NCI-H1930 (cell line): ENCODE measurements at places on chromosomes 16 and 17.

DNA sequence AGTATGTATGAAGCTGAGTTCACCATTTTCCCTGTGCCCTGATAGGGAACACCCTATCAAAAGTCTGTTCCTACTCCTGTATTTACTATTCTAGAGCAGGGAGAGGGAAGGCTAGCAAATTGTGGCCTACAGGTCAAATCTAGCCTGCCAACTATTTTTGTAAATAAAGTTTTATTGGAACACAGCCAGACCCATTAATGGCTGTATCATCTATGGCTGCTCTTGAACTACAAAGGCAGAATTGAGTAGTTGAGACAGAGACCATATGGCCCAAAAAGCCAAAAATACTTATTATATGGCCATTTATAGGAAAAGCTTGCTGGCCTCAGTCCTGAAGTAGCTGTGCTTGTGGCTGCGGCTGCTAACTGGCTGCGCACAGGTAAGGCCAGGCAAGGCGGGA, 4.3 kb upstream of the ALDOC start:
- no peak for DNase-seq

GRCh38 chr16:66856801-66857200, 12.6 kb downstream of the CA7 start:
- no peak for DNase-seq

DNA sequence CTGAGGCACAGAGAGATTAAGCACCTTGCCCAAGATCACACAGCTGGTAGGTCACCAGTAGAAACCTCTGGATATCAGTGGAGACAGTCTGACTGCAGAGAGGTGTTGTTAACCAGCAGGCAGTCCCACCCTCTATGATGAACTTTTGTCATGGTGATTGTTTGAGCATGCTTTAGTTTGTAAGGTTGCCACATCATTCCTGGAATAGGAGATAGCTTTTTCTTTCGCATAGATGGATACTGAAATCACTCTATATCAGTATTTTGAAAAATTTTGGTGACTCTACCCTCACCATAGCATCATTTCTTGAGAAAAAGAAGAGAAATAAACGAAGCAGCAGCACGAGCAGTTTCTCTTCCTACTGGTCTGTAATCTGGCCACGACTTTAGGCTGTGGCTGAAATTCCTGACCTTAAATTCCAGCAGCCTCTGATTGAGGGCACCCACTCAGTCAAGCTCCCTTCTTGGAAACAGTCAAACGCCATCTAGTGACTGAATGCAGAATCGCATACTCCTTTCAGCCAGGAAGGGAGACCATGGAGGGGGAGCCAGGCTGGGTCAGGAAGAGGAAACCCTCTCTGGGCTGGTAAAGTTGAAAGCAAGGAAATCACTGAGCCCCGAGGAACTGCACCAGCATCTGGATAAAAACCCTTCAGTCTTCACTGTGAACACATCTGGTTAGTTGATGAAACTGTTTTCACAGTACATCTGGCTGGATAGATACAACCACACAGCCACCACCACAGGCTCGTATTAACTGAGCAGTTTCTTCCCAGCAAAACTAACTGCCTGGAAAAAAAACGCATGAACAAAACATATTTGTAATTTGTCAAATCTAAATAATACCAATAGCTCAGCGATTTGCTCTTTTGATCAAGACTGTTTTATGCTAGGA, 108.5 kb upstream of the XYLT1 start:
- peak; percentile 42 for DNase-seq

DNA sequence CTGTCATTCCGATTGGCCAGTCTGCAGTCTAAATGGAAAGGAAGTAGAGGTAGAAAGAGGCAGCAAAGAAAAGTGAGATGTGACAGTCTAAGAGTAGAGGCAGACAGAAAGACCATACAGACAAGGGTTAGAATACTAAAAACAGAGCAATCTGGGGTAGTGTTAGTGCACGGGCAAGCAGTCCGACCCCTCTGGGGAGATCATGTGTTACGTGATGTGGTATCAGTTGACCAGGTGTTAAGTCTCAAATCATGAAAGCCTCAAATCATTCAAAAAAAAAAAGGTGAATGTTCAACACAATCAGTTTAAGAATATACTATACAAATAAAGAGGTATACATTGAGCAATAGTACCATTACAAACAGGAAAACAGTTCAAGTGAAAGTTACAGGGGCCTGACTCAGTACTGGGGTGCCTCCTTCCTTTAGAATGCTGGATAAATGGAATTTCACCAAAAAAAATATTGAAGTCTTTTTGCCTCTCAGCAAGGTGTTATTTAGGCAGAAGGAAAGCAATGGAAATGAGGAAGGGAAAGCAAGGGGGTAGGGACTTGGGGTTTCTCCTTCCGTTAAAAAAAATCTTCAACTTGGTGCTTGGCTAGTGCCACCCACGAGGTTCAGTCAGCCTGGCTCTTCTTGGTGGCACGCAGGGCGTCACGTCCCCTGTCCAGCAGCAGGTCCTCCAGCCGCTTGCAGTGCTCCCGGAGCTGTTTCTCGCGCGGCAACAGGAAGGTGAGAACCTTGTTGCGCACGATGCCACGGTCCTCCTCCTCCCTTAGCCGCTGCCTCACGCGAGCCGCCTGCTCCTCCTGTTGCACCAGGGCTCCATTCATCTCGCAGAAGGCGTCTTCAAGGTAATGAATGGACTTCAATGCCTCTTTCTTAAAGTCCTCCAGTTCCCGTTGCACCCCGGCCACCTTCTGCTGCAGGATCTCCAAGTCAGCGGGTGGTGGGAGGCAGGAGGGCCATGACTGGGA, 616 bp downstream of the CCDC182 start:
- DNase-seq: no peak

- DNase-seq: no peak
Measured at GRCh38 chr17:36972186-36972700, 23.5 kb downstream of the AATF start.

DNA sequence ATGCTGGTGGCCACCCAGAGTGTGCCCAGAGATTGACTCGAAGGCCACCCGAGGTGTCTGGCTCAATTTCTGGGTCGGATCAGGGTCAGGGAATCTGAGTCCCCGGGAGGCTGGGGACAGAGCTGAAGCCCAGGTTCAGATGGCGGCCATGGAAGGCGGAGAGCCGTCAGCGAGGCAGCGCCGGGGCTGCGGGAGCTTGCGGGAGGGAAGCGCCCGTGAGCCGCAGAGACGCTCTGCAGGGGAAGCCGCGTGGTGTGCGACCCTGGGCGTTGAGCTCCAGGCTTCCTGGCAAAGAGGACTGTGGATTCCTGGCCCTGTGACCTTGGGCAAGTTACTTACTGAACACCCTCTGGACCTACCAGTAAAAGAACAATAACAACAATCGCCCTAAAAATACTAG, 518 bp upstream of the SPATA22 start:
- no peak for DNase-seq

DNA sequence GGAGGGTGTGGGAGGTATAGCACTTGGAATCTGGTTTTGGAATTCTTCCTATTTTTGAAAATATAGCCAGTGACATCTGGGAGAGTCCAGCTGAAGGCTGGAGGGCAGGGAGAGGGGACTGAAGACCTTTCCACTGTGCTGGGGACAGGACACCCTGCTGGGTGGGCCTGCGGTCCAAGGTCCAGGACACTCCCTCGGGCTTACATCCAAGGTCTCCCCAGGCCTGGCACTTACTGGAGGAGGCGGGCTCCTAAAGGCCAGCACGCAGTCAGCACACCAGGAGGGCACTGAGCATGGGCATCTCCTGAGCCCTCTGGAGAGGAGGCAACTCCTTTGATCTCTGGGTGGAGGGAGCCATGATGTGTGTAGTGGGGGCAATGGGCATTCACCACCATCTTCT, 35.5 kb upstream of the ETV4 start:
- no peak for DNase-seq

DNA sequence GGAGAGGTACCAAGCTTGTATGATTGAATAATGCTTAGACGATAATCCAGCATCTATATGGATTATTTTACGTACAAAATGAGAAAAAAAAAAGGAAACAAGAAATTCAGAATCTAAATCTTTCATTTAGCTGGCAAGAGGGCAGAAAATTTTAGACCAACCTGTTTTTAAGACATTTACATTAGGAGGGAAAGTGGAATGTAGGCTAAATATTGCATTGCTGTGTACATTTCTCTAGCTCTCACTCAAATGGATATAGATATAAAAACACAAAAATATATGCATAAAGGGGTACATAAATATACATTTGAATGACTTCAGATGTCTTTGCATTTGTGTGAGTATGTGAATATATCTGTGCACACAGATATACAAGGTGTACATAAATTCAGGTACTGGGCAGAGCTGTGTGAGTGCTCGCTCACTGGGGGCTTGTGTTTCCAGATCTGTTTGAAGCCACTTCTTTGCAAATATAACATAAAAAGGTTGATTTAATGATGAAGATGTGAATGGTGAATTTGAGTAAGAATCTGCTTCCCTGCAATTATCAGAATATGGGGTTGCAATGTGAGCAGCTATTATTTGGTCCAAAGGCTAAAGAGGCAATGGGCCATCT, 14.2 kb upstream of the ZFHX3 start:
- DNase-seq: no peak

DNA sequence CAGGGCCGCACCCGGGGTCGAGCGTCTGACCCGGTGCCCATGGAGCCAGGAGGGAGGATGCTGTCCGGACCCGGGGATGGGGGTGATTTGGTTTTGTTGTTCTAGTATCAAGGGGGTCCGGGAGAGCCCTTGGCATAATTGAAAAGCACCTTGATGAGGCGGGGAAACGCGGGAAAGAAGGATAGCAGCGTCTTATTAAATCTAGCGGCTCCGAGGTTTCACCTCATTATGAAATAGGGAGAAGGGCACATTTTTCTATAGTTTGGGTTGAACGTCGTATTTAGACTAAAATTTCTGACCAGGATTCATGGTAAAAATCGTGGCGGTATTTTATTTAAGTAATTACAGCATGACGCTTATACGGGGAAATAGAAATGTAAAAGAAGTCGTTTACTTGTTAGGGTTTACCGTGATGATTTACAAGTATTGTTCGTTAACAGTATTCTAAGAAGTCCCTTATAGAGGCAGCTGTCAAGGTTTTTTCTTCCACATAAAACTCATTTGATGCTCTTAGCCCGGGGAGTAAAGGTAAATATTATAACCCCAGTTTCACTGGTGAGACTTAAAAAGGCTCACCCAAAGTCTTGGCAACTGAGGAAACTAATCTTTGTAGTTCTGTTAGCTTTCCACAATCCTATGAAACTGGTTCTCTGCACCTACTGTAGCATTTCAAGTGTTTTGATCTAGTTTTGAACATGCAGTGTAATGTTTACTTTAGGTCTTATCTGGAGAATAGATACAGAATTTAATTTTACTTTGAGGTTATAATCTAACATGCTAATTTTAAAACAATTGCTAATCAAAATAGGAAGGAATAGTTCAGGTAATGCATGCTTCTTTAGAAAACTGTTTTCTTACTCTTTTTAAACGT, 756 bp downstream of the LUC7L3 start:
- no peak for DNase-seq

GRCh38 chr17:41140360-41141131, at the start of gene KRTAP4-6:
TSS of gene KRTAP4-6 (minus strand) at chr17:41140544. CDS start at chr17:41140487, 57 bp downstream.
- DNase-seq: no peak

- DNase-seq: no peak
Measured at GRCh38 chr16:71780521-71781089, 28.0 kb downstream of the AP1G1 start.
